ENCODE measurements at places on chromosomes 12 and 14.

GRCh38 chr12:82008251-82008650 lies 249.1 kb upstream of the PPFIA2 start:
- no peak for DNase-seq

- no peak for DNase-seq
These were observed 103.3 kb downstream of the RBM19 start for GRCh38 chr12:113862590-113863454.

DNA sequence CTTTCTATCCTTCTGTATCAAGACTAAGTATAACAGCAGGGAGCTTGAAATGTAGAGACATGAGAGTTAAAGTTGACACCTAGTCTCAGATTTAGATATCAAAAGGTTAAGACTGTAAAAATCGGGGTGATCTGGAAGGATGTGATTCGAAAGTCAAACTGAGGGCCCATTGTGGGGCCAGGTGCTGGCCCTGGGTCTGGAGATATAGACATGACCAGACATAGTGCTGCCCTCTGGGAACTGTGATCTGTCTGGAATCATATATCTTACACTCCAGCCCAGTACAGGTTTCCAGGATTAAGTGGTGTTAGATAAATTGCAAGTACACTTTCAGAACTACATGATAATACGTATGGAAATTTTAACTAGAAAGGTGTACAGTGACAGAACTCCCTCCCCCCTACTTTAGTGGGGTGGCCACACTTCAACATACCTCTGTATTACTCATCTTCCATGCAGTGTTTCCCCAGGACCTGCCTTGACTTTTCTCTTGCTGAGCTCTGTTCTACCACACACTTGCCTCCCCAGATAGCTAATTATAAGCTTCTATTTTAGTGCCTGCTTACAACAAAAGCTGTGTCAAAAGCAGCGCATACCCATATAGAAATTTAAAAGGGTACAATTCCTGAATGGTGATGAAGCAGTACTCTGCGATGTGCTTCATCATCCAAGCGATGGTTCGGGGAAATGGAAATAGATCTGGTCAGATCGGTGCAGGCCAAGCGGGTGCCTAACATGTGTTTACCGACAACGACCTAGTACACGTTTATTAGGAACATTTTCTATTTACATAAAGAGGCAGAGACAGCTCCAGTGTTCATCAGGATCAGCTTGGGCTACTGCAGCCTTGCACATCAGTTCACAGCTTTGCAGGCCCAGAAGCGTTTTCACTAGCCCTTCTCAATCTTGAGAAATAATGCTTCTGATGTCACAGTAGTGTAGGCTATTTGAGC lies 68.7 kb downstream of the ARF6 start:
- DNase-seq: no peak

GRCh38 chr12:78885466-78885865 lies 20.9 kb downstream of the SYT1 start:
- no peak for DNase-seq

DNA sequence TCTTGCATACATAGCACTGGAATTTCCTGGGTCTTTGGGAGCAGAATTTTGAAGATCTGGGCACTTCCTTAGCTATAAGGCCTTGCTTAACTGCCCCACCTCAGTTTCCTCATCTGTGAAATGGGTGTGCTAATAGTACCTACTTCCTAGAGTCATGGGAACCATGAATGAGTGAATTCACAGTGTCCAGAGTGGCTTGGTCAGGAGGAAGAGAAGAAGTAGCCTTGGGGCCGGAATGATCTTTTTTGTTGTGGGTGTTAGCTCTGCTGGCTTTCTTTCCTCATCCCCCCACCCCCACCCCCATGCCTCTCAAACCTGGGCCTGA lies 2.4 kb downstream of the SH2B3 start:
- DNase-seq: no peak

GRCh38 chr12:124049451-124050094 lies 76.6 kb downstream of the ZNF664 start:
- no peak for DNase-seq

DNA sequence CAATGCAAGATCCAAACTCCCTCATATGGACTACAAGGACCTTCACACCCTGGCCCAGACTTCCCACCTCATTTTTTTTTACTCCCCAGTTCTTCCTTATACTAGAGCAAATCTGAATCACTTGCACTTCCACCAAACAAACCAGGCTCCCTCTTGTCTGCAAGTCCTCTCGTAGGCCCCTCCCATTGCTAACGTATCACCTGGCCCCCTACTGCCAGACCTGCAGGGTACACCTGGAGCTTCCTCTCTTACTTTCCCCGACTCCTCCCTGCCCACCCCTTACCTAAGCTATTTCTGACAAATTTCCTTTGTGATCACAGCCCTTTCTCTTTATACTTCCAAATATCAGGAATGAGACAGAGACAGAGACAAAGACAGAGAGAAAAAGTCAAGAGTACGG lies 463.9 kb downstream of the GALC start:
- DNase-seq: no peak

DNA sequence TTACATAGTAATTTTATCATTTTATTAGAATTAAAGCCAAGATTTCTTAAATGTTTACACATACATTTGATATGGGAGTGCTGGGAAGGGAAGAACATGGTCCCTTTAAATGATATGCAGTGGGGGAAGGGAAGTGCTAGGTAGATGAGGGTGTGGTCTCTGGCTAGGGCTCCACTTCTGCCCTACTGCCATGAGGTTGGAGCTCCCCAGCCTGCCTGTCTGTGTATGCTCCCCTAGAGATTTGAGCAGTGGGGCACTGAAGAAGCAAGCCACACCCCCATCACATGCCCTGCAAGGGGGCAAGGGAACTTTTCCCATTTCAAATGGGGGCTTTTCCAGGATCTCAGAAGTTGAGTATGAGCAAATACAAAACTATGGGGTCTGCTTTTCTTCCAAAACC lies 25.5 kb downstream of the CLECL1 start:
- no peak for DNase-seq

GRCh38 chr12:93950311-93950710 lies 198.1 kb upstream of the PLXNC1 start:
- no peak for DNase-seq

- no peak for DNase-seq
These were observed 38.9 kb downstream of the SERPINA3 start for GRCh38 chr14:94650806-94651805.

GRCh38 chr14:52279408-52279807 lies 11.9 kb downstream of the PTGDR start:
- no peak for DNase-seq

DNA sequence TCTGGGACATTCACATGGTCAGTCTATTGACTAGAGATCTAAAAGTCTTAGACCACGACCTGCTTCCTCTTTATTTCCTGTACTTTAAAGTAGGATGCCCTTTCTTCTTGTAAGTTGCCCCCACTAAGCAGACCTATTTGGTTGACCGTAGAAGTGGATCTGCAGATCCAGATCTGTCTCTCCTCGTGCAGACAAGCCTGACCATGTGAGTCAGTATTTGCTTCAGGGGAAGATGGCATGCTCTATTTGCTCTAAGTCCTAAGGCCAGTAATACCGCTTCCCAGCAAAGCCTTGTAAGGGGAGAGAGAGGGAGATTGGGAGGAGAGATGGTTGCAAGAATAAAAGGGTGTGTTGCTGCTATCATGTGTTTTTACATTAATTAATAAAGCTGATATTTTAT lies 46.8 kb downstream of the KCNC2 start:
- no peak for DNase-seq

DNA sequence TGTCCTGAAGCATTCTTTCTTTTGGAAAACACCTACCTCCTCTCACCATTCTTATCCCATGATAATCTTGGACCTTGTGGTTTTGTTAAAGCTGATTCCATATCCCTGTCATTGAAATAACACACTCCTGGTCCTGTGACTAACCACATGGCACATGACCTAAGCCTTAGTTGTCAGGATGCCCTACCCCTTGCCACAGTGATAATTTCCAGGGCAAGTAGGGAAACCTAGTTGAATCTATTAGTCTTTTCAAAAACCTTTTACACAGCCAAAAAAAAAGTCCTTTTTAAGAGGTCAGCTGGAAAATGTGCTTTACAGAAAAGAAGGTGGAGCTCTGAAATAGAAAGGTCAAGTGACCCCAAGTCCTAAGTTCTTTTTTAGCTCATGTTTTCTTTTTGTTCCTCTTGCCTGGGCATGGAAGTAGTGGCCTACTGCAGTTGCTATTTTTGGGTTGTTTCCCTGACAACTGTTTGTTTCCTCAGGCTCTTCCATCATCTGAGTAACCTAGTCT lies 608.4 kb downstream of the LRFN5 start:
- no peak for DNase-seq

- no peak for DNase-seq
These were observed 16.0 kb upstream of the AQP2 start for GRCh38 chr12:49934505-49934904.

DNA sequence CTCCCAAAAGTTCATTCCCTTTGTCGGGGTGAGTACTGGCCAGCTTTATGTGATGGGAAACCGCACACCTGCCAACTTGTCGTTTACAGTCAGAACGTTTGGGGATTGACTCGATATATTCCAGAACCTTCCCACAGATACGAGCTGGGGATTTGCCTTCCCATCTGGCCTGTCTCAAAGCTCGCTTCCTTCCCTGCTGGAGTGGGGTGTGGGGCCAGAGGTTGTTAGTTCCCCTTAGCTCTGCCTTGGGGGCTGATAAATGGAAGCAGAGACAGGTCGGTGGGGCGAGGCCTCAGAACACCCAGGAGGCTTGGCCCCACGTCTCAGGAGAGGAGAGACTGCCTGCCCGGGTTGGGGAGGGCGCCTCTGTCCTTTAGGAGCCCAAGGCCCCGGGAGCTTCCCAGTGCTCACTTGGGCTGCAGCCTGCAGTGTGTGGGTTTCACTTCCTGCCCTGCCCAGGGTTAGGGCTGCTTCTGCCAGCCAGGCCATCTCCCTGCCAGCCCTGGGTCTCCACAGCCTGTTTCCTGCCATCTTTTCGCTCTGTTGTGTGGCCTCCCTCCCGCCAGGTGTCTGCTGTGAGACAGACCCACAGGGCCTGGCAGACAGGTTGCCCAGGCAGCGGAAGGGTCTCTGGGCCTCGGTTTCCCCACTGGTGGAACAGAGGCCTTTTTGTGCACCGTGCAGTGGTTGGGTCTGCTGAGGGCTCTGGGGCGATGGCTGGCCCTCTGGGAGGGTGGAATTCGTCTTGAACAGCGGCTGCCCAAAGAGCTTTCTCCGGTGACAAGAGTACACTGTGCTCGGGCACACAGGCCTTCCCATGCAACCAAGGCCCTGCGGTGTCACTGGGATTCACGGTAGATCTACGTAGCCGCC lies 8.1 kb upstream of the TEX22 start:
- no peak for DNase-seq

GRCh38 chr14:99968191-99968920 lies 96.9 kb upstream of the EVL start:
- DNase-seq: no peak

- no peak for DNase-seq
These were observed at the start of gene ITGA7 for GRCh38 chr12:55707841-55708694. Gene ITGA7 (minus strand): TSS chr12:55707904. CDS start chr12:55707682, 222 bp downstream.

- no peak for DNase-seq
These were observed 80.3 kb upstream of the PWP1 start for GRCh38 chr12:107605293-107605692.

DNA sequence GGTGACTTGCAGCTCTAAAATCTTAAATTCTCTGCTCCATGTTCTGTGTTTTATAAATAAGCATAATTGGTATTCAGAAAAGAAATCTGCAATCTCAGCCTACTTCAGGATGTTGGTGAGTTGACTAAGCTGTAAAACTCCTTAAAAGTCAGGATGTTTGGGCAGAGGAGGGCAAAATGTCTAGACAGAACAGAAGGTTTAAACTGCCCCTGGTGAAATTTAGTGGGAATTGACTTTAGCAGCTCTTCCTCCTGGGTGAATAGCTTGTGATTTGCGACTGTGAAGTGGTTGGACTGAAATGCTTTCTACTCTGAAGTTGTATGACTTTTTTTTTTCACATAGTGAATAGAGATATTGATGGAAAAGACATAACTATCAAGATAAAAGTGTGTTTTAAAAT lies 85.8 kb downstream of the CAND1 start:
- no peak for DNase-seq

DNA sequence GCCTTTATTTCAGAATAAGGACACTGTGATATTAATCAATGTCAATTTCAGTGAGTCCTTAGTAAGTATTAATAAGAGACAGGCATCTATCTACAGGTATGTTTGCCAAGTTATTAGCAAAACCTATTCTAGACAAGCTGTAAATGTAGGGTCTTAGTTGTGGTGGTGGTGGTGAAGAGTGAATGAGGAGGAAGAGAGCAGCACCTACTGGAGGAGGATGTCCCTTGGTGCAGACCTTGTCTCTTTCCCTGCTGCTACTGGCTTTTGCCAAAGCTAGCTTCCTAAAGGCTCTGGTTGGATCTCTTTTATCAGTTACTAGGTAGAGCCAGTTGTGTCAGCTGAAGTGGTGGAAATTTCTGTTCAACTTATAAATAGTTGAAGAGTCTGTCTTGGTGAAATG lies 304.8 kb upstream of the ATP2B1 start:
- DNase-seq: no peak

All from stimulated activated CD4-positive, alpha-beta T cell treated with anti-CD3 and anti-CD28 coated beads, TNF-alpha, amount 100 ng/mL, for 1 hour (primary cell).